Spinal cord (tissue), 10 donors: ENCODE measurements at places on chromosomes 4 and X. TPM values are rescaled to one million over a fixed set of nuclear protein-coding genes. Genes with fewer than 3 reads are reported as not detected.

Gene SLC6A14
- not detected for total RNA-seq

Gene ARFIP1
- total RNA-seq = 55.8 TPM

Gene SPANXC
- not detected for total RNA-seq

Gene CT45A10
- not detected for total RNA-seq

Gene CFAP47
- 10.9 TPM for total RNA-seq

Gene BTK
- total RNA-seq = 4.1 TPM

Gene LRAT
- 0.50 TPM for total RNA-seq

Gene TCP11X2
- 0.40 TPM for total RNA-seq

Gene LDB2
- 79.3 TPM for total RNA-seq

Gene CISD2
- total RNA-seq = 65.9 TPM

Gene ZNF185
- total RNA-seq = 3.7 TPM

Gene TMEM144
- 16.3 TPM for total RNA-seq

Gene MAGED1
- total RNA-seq = 185 TPM

Gene FRMD7
- 2.4 TPM for total RNA-seq

Gene BCORL1
- 5.2 TPM for total RNA-seq

Gene XK
- total RNA-seq = 2.6 TPM

Gene TCEAL7
- total RNA-seq = 45.2 TPM

Gene TNIP3
- total RNA-seq = 0.39 TPM

Gene BEX2
- total RNA-seq = 82.5 TPM

Gene IL1RAPL2
- 3.0 TPM for total RNA-seq

Gene MED12
- 26.0 TPM for total RNA-seq

Gene SH3TC1
- 8.6 TPM for total RNA-seq

Gene TASL
- 3.4 TPM for total RNA-seq

Gene SHROOM4
- total RNA-seq = 12.8 TPM

Gene FATE1
- total RNA-seq = not detected

Gene CLNK
- total RNA-seq = under 0.01 TPM
